Sciatic nerve (tissue), 2 donors: ENCODE measurements at places on chromosomes 4 and X.

DNA sequence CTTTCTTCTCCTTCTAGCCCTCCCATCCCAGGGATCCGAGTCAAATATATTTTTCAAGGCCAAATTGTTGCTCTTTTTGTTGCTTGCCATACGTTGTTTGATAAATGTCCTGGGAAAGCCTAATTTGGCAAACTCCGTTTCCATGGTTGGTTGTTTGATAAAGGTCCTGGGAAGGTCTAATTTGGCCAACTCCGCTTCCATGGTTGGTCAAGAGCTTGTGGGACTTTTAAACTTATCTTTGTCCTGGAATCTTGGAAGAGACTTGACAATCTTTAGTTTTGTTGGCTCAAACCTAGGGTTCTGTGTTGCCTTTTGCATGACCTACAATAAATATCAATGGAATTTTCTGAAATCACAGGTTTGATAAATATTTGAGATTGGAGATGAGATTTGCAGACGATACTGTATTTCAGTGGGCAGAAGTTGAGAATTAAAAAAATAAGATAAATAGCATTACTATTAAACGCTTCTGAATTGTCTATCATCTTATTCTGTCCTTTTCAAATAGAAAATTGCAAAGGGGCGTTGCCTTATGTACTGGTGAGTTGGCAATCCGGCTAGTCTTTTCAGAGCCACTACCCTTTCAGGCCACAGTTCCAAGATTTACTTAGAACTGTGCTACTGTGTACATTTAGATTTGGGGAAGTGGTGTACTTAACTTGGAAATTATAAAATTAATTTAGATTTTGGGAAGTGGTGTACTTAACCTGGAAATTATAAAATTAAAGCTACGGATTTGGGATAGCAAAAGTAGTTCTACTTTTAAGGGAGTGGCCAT is 804 bp downstream of the OSTC start:
- DNase-seq: no peak

- no peak for DNase-seq
Observed at GRCh38 chrX:12308420-12308819, 170.1 kb downstream of the FRMPD4 start.

DNA sequence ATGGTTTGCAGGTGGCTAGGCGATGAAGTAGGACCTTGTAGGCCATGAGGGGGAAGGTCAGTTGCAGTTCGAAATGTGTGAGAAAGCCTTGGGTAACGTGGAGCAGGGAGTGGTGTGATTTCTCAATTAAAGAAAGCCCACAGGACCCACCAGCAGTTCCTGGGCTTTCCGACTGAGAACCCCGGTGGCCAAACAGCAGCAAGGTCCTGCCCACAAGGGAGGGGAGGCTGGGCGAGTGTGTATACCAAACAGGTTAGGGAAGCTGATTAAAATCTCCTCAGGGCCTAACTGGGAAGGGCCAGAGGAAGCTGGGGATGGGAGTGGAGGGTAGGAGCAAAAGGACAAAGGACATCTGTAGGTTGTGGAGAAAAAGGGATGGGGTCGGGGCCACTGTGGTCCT is 2.4 kb downstream of the ATP6AP1 start:
- DNase-seq: no peak

- no peak for DNase-seq
Observed at GRCh38 chrX:636981-637659, 6.5 kb downstream of the SHOX start.

DNA sequence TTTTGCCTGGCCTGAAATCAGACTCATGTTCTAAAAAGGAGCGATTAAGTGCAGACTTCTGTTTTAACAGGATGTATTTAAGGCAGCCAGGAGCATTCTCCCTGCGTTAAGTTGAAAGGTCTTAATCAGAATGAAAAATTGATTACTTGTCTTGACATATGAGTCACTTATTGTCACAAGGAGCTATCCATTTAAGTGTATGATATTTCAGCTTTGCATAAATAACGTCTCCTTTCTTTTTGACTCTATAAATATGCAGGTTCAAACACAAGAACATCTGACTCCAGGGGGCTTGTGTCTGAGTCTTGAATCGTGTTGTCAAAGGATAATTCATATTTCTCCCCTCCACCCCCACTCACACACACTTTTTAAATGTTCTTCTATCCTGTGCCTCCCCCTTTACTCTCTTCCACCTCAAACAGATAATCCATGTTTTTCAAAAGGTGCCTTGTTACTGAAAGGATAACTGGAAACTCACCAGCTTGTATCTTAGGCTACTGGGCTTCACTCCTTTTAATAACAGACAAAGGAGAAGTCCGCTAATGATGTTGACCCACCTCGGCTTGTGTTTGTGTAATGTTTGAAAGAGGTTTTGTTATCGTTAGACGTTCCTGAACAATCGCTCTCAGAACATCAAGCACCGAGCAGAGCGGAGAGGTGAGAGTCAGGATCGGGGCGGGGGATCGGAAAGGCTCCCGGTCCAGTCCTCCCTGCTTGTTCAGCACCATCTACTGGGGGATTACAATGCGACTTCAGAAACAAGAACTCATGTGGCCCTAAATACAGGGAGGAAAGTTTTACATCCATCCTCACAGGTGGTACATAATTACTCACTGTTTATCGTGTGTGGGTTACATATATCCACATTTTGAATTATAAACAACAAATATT is 107.5 kb upstream of the RPL34 start:
- DNase-seq: peak; percentile 66

GRCh38 chrX:7110821-7111276 is 36.7 kb upstream of the STS start:
- DNase-seq: no peak

GRCh38 chrX:110180176-110180927 is 137.5 kb downstream of the AMMECR1 start:
- no peak for DNase-seq

DNA sequence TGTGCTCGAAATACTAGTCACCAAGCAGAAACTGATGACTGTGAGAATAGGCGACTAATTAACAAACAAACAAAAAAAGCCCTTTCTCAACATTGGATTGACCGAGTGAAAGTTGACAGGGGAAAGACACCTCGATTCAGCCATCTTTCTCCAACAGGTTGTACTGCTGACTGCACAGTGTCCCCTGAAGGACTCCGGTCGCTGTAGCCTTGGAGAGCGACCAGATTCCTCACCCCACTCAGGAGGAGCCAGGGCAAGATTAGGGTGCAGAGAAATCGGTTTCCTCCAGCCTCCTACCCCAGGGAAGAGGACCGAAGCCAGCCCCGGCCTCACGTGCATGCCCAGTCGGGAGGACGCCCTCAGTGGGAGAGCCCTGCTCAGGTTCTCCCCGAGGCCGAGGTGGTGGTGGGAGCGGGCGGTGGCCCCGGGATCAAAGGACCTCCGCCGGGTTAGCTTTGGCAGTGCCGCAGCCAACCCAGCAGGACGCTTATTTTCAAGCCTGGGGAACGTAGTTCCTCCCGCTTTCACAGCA is 1.1 kb upstream of the RAP1GDS1 start:
- DNase-seq: peak; percentile 75

DNA sequence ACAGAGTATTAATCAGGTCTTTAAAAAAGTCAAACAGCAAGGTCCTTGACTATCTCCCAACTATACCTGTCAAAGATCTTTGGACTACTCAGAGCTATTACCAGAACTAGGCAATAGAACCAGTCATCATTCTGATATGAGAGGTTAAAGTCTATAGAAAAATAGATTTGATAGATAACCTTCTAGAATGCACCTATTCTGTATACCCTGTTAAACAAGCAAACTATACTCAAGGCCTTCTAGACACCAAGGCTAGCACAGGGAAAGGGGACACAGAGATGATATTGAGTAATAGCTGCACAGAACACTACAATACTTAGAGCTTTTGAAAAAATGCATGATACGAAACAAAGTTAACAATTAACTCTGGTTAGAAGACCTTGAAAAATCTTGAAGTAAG is 149.5 kb downstream of the NR3C2 start:
- DNase-seq: no peak

DNA sequence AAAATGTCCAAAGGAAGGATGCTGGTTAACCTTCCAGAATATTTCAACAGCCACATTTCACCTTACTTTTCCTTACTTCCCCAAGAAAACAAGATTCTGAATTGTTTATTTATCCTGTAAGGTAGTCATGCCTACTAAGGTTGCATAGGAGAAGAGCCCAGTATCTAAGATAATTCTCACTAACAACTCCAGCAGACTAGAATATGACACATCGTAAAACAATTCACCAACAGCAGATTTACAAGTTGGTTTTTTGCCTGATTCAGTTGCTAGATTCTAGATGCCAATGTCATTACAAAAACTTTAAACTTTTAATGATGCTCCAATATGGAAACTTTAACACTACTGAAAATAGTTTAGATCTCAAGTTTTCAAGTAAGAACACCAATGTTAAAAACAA is 176.4 kb downstream of the IL13RA2 start:
- no peak for DNase-seq

DNA sequence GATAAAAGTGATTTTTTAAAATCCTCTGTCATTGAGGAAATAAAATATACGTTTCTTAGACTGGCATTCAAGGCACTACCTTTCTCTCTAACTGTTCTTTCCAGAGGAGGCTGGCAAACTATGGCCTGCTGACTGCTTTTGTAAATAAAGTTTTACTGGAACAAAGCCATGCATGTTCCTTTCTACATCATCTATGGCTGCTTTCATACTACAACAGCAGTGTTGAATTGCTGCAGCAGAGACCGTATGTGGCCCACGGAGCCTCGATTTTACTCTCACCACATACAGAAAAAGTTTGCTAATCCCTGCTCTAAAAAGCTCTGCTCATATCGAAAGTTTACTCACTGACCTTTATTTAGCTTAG is 20.2 kb downstream of the SETD7 start:
- DNase-seq: no peak

DNA sequence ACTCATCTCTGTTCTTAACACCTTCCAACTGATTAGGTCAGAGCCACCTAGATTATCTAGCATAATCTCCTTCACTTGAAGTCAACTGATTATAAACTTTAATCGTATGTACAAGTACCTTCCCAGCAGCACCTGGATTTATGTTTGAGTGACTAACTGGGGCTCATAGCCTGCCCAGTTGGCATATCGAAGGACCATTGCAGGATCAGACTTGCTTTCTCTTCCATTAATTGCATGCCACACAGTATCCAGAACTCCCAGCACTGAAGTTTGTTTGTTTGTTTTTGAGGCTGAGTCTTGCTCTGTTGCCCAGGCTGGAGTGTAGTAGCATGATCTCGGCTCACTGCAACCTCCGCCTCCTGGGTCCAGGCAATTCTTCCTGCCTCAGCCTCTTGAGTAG is 27.9 kb downstream of the GRK4 start:
- no peak for DNase-seq

GRCh38 chr4:103493450-103494159 is 226.2 kb downstream of the TACR3 start:
- DNase-seq: no peak

GRCh38 chrX:11533199-11533651 is 132.5 kb downstream of the ARHGAP6 start:
- no peak for DNase-seq

- DNase-seq: no peak
Observed at GRCh38 chr4:34176609-34177008, 2067.7 kb downstream of the ARAP2 start.

- DNase-seq: no peak
Observed at GRCh38 chr4:83010111-83010521, 507 bp downstream of the LIN54 start.

GRCh38 chr4:113052379-113052951 is 3.0 kb downstream of the ANK2 start:
- no peak for DNase-seq

GRCh38 chrX:22542641-22543040 is 269.9 kb downstream of the CBLL2 start:
- no peak for DNase-seq

- no peak for DNase-seq
Observed at GRCh38 chrX:105706041-105706440, 116.3 kb upstream of the NRK start.

DNA sequence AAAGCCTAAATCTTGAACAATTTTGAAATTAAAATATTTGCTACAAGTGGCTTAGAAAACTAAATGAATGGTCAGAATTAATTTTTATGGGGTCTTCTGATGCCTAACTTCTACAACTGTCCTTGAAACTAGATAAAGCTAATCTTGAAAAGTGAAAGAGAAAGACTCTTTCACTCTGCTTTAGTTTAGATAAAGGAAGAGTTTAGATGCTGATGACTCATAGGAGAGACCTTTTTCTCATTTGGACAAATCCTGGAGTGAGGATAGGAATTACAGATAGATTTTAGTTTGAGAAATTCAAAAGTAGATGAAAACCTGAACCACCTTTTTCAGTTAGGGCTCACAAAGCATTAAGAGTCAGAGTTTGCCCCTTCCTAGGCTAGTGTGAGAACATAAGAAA is 342.3 kb upstream of the GRID2 start:
- DNase-seq: no peak

- no peak for DNase-seq
Observed at GRCh38 chr4:53490161-53490956, 100.9 kb downstream of the LNX1 start.

GRCh38 chrX:148580016-148580415 is 79.6 kb downstream of the AFF2 start:
- no peak for DNase-seq

DNA sequence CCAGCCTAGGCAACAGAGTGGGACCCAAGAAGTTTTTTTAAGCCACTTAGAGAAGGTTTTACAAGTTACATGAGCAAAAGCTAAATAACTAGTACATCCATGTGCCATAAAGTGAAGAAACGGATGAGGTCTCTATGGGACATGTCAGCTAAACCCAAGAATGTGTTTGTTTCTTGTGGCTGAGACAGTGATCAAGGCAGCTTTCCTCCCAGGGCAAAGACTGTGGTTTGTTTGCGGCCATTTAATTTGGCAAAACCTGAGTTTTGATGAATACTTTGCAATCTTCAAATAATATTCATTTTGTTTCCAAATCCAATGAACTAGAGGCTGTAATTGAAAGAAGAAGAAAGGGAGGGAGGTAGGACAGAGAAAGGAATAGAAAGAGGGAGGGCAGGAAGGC is 44.9 kb upstream of the SLC2A9 start:
- no peak for DNase-seq

DNA sequence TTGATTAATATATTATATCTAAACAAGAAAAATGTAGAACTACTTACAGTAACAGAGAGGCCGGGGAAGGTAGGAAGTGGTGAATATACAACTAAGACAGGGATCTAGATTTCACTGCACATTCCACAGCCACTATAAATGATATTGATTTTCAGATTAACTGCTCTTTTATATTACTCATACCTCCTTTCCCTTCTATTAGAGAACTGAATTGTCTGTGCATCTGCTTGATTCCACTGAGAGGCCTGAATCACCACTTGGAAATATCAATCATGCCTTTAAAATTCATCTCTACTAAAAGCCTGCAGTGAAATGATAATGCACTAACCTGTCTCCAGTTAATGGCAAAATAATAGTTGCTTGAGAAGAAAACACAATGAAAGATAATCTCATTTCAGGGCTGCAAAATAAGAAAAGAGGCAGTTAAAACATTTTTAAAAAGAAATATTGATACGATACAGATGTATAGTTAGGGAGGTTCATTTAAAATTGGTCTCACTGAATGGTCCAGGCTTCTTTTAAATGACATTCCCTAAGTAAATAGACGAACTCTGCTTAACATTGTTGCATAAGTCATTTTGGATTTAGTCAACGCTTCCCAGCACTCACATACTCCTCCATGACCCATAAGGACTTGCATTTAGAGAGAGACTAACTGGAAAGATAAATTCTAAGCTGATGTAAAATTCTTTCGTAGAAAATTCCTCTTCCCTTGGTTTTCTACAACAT is 3.8 kb downstream of the ANTXR2 start:
- DNase-seq: no peak
